Psoas muscle (tissue), 8 donors: ENCODE measurements at places on chromosomes 2 and 18.

DNA sequence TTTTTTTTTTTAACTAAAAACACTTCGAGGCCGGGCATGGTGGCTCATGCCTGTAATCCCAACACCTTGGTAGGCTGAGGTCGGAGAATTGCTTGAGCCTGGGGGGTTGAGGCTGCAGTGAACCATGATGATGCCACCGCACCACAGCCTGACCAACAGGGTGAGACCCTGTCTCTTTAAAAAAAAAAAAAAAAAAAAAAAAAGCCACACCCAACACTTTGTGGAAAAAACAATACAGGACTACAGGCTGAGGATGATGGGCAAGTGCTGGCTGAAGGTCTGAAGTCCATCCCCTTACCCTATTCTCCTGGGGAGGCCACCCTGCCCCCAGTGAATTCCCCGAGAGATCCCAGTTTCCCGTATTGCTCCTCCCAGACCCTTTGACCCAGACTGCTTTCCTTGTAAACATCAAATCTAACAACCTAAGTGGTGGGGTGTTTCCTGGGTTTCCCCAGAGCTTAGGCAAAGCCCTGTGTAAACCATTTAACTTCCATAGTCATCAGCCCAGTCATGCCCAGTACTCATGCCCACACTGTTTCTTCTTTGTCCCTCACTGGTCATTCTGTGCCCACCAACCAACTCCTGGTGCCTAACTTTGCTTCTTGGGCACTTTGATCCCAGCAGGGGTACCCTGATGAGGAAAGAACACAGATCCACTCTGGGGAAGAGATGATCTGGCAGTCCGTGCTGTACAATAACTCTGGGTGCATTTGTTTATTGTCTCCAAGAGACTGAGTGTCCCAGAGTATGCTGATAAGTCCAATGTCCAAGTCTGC, 5.8 kb upstream of the TMEM37 start:
- no peak for DNase-seq

- DNase-seq = no peak
These were observed 29.7 kb upstream of the NT5C1B start for GRCh38 chr2:18619091-18619490.

DNA sequence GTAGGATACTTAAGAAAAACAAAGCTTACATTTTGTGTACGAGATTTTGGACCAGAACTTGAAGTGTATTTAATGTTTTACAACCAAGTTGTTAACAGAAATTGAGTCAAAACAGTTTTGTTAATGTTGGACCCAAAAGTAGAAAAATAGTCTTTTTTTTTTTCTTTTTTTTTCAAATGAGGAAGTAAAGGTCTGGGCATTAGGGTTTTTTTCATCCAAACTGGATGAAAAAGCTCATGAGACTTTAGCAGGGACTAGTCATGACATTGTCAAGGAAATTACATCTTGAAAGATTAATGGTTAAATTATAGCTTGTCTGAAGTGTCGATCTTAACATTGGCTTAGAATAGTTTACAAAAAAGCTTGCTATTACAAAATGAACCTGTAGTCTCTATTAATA, 32.3 kb downstream of the CCNT2 start:
- DNase-seq = no peak

DNA sequence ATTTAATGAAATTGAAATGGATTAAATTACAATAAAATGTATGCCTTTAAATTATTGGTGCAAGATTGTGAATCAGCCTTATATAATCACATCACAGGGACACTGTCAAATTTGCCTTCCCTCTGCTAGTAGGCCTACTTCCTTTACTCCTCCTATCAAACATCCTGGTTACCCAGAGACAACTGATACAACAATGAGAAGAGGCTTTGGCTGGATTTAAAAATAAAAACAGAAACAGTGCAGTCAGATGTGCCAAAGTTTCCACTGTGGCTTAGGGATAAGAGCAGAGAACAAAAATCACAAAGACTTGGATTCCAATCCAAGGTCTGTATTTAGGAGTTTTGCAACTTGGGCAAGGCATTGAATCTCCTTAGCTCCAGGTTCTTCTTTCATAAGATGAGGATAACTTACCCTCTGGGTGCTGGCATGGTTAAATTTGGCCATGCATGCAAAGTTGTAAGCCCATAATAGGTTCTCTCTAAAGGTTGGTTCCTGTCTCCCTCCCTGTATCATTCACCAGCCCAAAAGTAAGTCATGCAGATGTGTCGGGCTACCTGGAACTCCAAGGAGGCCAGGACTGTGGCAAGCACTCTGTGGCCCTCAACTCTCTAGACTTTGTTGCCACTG, 99.3 kb upstream of the LRATD1 start:
- DNase-seq = no peak

DNA sequence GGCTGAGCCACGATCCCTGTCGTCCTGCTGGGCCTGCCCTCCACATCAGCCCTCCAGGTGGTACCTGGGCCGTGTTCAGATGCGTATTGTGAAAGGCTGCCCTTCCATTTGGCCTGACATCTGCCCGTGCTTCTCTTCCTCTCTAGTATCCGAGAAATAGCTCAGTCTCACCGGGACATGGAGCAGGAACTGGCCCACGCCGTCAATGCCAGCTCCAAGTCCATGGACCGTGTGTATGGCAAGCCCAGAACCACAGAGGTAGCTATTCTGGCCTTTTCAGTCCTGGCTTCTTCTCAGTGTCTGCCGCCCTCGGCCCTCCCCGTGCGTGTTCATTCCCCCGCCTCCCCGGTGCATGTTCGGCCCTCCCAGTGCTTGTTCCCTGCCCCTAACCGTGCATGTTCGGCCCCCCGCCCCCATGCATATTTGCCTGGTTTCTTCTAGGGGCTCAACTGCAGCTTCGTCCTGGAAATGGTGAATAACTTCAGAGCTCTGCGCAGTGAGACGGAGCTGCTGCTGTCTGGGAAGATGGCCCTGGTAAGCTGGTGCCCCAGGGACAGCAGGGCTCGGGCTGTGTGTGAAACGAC, 104.3 kb downstream of the USP40 start:
- peak; percentile 50 for DNase-seq

DNA sequence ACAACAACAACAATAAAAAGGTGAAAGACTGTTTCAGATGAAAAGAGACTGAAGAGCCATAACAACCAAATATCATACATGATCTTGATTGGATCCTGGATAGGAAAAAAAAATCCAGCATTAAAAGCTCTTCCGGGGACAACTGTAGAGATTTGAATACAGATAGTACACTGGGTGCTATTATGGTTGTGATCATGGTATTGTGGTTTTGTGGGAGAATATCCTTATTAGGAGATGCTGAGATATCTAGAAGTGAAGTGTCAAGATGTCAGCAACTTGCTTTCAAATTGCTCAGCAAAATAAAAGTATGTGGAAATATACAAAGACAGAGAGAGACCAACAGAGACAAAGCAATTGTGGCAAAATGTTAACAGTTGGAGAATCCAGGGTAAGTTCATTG, 15.5 kb upstream of the SPATA3 start:
- no peak for DNase-seq

- DNase-seq = no peak
These were observed 23.2 kb downstream of the HJURP start for GRCh38 chr2:233831011-233831721.

DNA sequence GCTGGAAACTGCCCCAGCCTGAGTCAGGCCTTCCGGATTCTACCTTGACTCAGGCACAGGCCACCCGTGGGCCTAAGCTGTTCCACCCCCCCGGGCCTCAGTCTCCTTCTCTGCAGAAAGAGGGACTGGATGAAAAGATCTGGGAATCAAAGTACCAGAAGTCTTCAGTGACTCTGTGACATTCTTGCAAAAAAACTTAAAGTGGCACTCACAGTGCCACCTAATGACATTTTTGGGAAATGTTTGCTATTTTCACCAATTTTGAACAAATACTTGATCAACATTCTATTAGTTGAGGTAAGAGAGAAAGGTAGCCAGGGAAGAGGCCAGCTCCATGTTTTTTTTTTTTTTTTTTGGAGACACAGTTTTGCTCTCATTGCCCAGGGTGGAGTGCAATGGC, 48.3 kb upstream of the ACAA2 start:
- no peak for DNase-seq

- DNase-seq = no peak
These were observed 304.3 kb upstream of the CNTNAP5 start for GRCh38 chr2:123720760-123721159.

DNA sequence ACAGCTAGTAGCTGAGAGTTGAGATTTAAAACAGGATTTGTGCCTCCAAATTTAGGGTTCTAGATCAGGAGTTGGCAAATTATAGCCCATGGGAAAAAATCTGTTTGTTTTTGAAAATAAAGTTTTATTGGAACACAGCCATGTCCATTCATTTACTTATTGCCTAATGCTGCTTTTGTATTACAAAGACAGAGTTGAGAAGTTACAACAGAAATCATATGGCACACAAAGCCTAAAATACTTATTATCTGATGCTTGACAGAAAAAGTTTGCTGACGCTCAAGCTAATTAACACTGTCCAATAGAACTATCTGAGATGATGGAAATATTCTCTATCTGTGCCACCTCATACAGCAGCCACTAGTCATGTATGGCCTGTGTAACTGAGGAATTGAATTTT, 229.1 kb upstream of the RASGRP3 start:
- no peak for DNase-seq

GRCh38 chr18:78713069-78713468, 266.5 kb upstream of the SALL3 start:
- DNase-seq = no peak

DNA sequence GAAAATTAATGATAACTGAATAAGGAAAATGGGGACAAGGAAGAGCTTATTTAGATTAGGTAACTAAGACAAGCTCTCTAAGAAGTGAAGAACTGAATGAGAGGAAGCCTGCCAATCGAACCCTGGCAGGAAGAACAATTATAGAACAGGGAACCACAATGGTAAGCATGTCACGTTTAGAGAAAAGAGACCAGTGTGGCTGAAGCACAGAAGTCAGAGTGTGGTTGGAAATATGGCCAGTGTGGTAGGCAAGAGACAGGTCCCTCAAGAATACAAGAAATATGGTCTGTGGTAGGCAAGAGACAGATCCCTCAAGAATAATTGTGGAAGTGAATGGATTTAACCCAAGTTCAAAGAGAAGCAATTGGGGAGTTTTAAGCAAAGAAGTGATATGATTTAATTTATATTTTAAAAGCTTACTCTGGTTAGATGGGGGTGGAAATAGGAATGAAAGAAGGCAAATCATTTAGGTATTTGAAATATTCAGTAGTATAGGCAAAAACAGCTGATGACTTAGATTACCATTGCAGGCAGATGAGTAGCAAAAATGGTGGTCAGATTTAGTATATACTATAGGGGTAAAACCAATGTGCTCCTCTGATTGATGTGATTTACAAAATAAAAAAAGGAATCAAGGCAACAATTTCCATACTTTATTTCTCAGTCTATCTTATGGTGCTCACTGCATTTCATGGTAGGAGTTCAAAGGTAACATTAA, 38.8 kb upstream of the ERMN start:
- no peak for DNase-seq

- DNase-seq = no peak
These were observed 9.3 kb downstream of the PTH2R start for GRCh38 chr2:208415897-208416296.

DNA sequence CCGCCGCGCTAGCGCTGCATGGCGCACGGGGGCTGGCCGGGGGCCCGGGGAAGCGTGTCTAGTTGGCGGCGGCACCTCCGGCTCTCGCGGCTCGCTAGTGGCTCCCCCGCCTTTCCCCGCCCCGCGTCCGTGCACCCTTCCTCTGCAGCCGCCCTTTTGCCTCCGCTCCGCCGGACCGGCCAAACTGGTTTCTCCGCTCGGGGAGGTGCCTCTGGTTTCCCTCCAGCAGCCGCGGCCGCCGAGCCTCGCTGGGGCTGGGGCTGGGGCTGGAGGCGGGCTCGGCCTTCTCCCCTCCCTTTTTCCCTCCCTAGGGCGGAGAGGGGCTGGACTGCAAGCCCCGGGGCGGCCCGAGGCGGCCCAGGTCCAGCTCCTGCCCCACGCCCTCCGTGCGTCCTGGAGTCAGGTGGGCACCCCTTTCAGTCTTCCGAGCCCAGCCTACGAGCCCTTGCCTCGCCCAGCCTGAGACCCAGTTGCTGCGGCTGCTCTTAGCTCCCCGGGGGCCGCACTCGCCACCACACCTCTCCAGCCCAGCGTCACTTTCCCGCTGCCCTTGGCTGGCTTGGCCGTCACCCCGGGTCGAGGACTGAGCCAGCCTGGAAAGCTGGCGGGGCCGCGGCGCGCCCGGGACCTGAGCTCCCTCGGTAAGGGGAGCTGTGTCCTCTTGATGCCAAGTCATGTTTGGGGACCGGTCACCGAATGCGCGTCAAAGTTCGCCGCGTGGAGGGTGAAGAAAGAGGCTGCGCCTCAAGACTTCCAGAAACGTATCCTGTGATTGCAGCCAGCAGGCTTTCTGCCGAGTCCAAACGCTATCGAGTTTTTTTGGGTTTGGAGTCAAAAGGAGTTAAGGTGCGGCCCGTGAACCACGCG, at the start of gene ATP8B1:
TSS of gene ATP8B1 (minus strand) at position 213 of the 867 bp plus-strand sequence. CDS start 71,508 bp downstream, outside the sequence.
- peak; percentile 65 for DNase-seq

DNA sequence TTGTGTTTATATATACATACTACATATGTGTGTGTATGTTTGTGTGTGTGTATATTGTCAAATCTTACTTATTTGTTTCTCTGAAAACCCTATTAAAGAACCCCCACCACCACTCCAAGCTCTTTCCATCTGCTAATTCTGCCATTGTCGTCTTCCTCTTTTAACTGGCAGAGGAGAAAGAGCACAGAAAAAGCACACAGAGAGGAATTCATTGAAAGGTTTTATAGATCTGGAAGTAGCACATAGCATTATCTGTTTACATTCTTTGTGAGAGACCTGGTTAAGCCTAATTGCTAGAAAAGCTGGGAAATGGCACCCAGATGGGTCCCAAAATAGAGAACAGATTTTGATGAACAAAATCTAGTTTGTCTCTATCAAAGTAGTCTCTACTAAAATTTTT, 800.0 kb upstream of the PIK3C3 start:
- DNase-seq = no peak

DNA sequence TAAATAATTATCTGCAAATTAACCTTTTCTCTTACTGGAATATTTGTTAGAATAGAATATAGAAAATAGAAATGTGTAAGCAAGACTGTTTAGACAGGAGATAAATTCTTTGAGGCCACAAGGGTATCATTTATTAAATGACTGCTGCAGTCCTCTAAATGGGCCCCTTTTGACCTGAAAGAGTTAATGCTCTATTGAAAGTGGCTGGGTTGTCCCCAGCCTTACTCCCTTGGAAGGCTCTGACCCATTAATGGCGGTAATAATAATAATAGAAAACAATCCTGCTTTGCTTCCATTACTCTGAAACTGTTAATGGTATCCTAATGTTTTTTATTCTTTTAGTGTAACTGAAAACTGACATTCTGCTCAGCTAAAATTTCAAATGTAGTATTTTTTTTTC, 398.0 kb upstream of the NRP2 start:
- DNase-seq = no peak

DNA sequence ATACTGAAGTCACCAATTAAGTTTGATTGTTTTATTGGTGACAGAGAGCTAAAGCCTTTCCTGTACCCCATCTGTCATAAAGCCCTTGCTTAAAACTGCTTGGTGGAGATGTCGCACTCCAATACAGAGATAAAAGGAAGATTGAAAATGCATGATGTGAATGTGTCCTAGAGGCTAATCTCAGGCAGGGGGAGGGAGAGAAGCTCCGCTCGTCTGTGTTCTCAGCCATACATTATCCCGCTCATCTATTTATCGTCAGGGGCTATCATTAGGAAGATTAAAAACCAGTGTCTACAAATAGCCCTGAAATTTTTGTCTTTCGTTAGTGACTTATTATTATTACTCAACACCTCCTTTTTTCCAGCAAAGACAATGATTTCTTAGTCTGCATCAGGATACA, 110.3 kb downstream of the CMPK2 start:
- no peak for DNase-seq
